ENCODE measurements at places on chromosomes 12 and 14. TPM values are rescaled to one million over a fixed set of nuclear protein-coding genes. Genes with fewer than 3 reads are reported as not detected.

FIGNL2 gene
- polyA plus RNA-seq = 0.26 TPM

PLEKHH1 gene
- polyA plus RNA-seq = 0.15 TPM

DYNLL1 gene
- polyA plus RNA-seq = 720 TPM

TMCC3 gene
- 0.29 TPM for polyA plus RNA-seq

SBNO1 gene
- polyA plus RNA-seq = 16.0 TPM

C12orf56 gene
- polyA plus RNA-seq = 0.29 TPM

OTX2 gene
- polyA plus RNA-seq = not detected

ARHGEF25 gene
- polyA plus RNA-seq = 26.0 TPM

PAPLN gene
- 3.4 TPM for polyA plus RNA-seq

NINJ2 gene
- not detected for polyA plus RNA-seq

EML1 gene
- 37.7 TPM for polyA plus RNA-seq

COX8C gene
- polyA plus RNA-seq = not detected

TMTC2 gene
- polyA plus RNA-seq = 1.6 TPM

IFNG-AS1 gene
- not detected for polyA plus RNA-seq

AKAP6 gene
- polyA plus RNA-seq = 1.3 TPM

REC8 gene
- polyA plus RNA-seq = 2.5 TPM

CISTR gene
- not detected for polyA plus RNA-seq

HSPA2 gene
- 18.2 TPM for polyA plus RNA-seq

KRT7 gene
- polyA plus RNA-seq = 1.0 TPM

KLRG1 gene
- polyA plus RNA-seq = 1.3 TPM

EXOC3L4 gene
- polyA plus RNA-seq = not detected
